ENCODE measurements at places on chromosomes 2 and 18. TPM values are rescaled to one million over a fixed set of nuclear protein-coding genes. Genes with fewer than 3 reads are reported as not detected.

SLC35F5 gene
- 16.8 TPM for polyA plus RNA-seq

FBLN7 gene
- 4.4 TPM for polyA plus RNA-seq

CFAP65 gene
- 1.7 TPM for polyA plus RNA-seq

ANKRD30B gene
- polyA plus RNA-seq = not detected

CHST9 gene
- polyA plus RNA-seq = not detected

LOXHD1 gene
- not detected for polyA plus RNA-seq

GPR45 gene
- polyA plus RNA-seq = not detected

CYP27A1 gene
- 0.18 TPM for polyA plus RNA-seq

- no peak overlapping the region for H3K4me3 ChIP-seq
- no peak for DNase-seq
- H3K4me1 ChIP-seq = no peaks in the 10 kb centered on the region
- H3K36me3 ChIP-seq = no peaks in the 10 kb centered on the region
- H3K27me3 ChIP-seq = no peaks in the 10 kb centered on the region
Measured at GRCh38 chr2:196105951-196106350, 37.3 kb upstream of the DNAH7 start.

DNA sequence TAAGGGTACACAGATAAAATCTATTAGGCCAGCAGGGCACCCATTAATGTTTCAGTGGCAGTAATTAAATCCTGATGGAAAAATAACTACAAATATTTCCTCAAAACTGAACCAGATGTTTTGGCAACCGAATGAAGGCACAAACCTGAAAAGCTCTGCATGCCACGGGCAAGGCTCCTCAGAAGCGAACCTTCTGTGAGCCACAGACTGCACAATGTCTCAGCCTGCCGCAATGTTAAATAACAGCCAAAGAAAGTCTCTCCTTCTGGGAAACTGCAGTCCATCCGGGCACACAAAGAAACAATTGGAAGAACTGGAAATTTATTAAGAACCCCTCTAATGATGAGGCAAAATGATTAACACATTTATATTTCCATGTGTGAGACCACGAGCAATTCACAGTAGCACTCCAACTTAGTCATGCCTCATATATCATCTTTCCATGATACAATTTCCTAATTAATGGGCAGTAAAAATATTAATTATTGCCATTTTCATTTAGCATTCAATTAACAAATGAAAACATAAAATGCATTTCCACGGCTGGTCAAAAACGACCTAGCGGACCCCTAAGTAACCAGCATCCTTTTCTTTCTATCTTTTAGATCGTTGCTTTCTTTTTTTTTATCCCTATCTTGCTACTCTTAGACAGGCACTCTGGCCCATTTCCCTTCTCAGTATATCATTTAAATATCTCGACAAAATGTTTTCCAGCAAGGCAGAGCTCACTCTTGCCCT is 237.5 kb downstream of the EPHA4 start:
- H3K4me1 ChIP-seq = no peaks in the 10 kb centered on the region
- H3K36me3 ChIP-seq = no peaks in the 10 kb centered on the region
- no peak overlapping the region for H3K4me3 ChIP-seq
- no peak overlapping the region for H3K27ac ChIP-seq
- no peaks in the 10 kb centered on the region for H3K27me3 ChIP-seq
- DNase-seq = no peak

DNA sequence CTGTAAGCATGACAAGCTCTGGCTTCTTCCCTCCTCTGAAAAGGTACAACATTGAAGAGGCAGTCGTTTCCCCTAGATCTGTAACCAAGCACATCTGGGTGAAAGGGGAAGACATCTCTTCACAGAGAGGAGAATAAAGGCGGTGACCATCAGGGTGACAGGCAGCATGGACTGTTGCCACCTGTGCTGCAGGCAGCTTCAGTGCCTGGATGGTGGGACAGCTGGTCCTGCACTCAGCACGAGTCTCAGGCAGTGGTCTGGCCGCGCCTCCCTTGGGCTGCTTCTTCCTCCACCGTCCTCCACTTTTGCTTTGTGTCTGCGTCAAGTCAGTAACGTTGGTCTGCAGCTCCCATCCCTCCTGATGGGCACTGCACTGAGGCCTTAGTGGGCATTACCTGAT is 264.4 kb downstream of the NEDD4L start:
- peaks cover 6% of the 10 kb centered on the region for H3K4me1 ChIP-seq
- no peak overlapping the region for H3K4me3 ChIP-seq
- H3K27ac ChIP-seq = no peak overlapping the region
- H3K36me3 ChIP-seq = no peaks in the 10 kb centered on the region

- no peaks in the 10 kb centered on the region for H3K4me1 ChIP-seq
- no peaks in the 10 kb centered on the region for H3K27me3 ChIP-seq
- no peak overlapping the region for H3K27ac ChIP-seq
- no peak for DNase-seq
- peaks cover 29% of the 10 kb centered on the region for H3K36me3 ChIP-seq
Measured at GRCh38 chr2:108825254-108825653, 38.7 kb downstream of the CCDC138 start.

- no peaks in the 10 kb centered on the region for H3K27me3 ChIP-seq
- H3K4me3 ChIP-seq = no peak overlapping the region
- DNase-seq = no peak
- H3K27ac ChIP-seq = no peak overlapping the region
- H3K4me1 ChIP-seq = no peaks in the 10 kb centered on the region
Measured at GRCh38 chr2:127187831-127188230, 32.3 kb downstream of the CYP27C1 start.

DNA sequence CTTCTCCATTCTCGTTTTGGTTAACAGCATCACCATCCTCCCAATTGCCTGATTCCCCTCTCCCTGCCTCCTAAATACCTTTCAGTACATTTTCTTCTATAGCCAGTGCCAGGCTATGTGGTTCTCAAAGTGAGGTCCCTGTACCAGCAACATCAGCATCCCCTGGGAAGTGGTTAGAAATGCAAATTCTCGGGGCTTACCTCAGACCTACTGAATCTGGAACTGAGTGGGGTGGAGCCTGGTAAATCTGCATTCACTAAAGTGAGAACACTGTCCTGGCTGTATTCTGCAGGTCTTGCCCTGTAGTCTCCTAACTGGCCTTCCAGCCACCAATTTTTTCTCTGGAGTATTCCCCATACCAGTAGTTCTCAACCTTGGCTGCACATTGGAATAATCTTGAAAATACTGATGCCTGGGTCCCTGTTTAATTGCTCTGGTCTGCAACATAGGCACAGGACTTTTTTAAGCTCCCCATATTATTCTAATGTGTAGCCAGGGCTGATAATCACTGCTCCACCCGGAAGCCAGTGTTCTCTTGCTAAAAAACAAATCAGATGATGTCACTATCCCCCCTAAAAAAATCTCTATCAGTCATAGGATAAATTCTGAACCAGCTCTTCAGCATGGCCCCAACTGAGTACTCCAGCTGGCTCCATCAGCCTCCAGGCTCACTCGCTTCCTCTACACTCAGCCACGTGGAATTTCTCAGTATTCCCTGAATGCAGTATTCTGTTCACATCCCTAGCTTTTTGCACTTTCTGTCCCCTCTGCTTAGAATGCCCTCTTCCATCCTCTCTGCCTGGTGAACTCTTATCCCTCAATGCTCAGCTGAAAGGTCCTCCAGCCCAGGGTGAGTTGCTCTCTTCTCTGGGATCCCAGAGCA is 98.4 kb downstream of the CDK15 start:
- peaks cover 16% of the 10 kb centered on the region for H3K4me1 ChIP-seq
- H3K36me3 ChIP-seq = no peaks in the 10 kb centered on the region
- no peaks in the 10 kb centered on the region for H3K27me3 ChIP-seq
- H3K27ac ChIP-seq = no peak overlapping the region

DNA sequence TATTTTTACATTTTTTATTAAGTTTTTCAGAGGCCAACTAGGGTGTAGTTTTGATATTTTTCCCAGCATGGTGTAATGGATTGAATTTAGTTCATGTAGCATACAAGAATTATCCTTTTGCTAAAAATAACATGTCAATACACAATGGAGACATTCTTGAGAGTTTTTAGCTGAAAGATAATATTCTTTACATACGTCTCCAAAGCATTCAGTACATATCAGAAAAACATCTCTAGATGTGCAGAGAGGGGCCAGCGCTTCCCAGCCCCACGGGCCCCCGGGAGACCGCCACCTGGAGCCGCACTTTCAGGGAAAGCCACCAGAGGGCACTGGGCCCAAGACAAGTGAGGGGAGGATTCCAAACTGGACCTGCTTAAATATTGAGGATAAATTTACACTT is 499.4 kb downstream of the GALR1 start:
- H3K27me3 ChIP-seq = no peaks in the 10 kb centered on the region
- peak; percentile 53 for DNase-seq
- H3K4me3 ChIP-seq = no peak overlapping the region
- H3K36me3 ChIP-seq = no peaks in the 10 kb centered on the region
- H3K4me1 ChIP-seq = no peaks in the 10 kb centered on the region

DNA sequence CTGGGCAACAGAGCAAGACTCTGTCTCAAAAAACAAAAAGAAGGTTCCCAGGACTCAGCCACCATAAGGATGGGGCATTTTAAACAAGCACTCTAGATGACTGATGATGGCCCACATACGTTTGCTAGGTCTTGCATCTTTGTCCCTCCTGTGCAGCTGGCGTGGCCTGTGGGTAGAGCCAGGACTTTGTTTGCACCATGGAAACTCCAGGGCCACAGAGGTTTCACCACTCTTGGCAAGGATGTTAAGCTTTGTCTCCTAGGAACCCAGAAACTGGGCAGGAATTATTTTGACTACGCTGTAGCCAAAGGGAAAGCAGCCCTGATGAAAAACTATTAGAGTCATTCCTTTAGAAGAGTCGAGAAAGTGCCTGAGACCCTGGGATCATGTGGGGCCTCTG is 75.3 kb upstream of the STPG4 start:
- no peak for DNase-seq
- no peak overlapping the region for H3K4me3 ChIP-seq
- H3K27ac ChIP-seq = no peak overlapping the region
- peaks cover 32% of the 10 kb centered on the region for H3K4me1 ChIP-seq

DNA sequence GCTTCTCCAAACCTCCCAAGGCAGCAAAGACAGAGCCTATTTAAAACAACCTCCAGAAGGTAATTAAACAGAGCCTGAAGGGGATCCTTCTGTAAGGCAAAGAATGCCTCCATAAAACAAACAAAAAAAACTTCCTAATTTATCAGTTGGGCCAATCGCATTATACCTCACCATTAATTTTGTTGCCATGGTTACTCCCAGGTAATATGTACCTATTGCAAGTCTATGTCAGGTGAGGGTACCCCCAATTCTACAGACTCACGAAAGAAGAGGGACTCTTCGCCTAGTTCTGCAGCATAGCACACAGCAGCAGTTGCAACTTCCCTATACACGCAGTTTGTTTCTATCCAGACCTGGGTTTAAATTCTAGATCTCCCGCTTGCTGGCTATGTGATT is 38.8 kb downstream of the SFXN5 start:
- H3K27me3 ChIP-seq = no peaks in the 10 kb centered on the region
- H3K4me1 ChIP-seq = no peaks in the 10 kb centered on the region
- DNase-seq = no peak

- no peak for DNase-seq
- H3K4me1 ChIP-seq = no peaks in the 10 kb centered on the region
- H3K36me3 ChIP-seq = no peaks in the 10 kb centered on the region
- no peaks in the 10 kb centered on the region for H3K27me3 ChIP-seq
- no peak overlapping the region for H3K4me3 ChIP-seq
Measured at GRCh38 chr2:120883607-120884440, 148.2 kb downstream of the GLI2 start.

DNA sequence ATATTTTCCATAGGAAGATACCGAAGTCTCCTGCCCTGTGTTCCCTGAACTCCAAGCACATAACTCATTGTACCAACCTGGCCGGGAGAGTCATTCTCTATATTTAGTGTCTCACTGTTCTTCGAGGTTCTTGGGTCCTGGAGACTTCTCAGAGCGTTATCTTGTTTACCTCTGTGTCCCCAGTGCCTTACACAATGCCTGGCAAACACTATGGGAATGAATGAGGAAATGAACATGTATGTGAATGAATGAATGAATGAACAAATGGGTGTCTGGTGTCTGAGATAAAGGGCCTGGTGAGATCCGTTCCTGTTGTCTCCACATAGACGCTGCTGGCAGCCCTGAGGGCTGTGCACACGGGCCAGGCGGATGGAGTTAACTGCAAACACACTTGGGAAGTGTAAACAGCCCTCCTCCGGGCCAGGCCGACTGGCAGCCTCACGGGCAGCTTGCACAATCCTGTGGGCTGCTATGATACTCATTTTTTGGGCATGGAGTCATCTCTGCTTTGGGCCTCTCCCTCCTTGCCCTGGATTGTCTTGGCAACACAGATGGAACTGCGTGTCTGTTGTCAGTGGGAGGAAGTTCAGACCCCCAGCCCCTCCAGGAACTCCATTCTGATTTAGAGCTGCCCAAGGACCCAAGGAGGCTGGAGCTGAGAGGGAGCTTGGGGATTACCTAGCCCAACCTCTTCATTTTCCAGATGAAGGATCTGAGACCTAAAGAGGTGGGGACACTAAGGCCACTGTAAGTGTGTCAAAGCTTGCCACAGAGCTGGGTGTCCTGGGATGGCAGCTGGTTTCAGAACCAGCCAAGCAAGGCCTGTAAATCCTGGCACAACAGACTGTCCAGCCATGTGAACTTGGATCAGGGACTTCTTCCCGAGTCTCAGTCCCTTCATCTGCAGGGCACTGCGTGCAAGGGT is 124.4 kb downstream of the INHBB start:
- no peaks in the 10 kb centered on the region for H3K4me1 ChIP-seq
- H3K27ac ChIP-seq = no peak overlapping the region
- no peak for DNase-seq

DNA sequence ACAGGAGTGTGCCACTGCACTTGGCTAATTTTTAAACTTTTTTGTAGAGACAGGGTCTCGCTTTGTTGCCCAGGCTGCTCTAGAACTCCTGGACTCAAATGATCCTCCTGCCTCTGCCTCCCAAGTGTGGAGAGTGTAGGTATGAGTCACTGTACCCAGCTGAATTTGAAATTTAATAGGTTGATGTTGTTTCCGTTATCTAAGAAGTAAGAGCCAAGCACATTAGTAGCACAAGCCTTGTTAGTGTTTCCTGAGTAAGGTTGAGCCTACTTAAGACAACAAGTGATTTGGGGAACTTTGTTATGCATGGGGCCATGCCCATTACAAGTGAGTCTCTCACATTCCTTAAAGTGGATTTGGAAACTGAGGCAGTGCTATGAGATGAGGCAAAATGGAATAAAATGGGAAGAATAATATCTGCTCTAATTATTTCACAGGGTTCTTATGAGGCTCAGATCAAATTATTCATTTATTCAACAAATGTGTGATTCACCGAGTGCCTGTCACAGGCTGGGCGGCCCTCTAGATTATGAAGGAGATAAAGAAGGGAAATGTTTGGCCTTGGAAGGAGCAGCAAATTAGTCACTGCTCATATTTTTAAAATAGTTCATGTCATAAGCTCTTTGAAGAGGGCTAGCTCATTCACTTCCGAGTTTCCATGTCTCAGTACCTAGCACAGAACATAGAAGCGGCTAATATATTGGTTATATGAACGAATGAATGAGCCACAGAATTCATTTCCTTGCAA is 217.2 kb downstream of the LDLRAD4 start:
- no peaks in the 10 kb centered on the region for H3K36me3 ChIP-seq
- no peaks in the 10 kb centered on the region for H3K4me1 ChIP-seq
- H3K27ac ChIP-seq = peak overlapping the region; percentile 87
- DNase-seq = no peak
- no peak overlapping the region for H3K4me3 ChIP-seq
- no peaks in the 10 kb centered on the region for H3K27me3 ChIP-seq

All from SK-N-SH (cell line).